Lower leg skin (tissue), 4 donors: ENCODE measurements at places on chromosomes 7 and 10.

DNA sequence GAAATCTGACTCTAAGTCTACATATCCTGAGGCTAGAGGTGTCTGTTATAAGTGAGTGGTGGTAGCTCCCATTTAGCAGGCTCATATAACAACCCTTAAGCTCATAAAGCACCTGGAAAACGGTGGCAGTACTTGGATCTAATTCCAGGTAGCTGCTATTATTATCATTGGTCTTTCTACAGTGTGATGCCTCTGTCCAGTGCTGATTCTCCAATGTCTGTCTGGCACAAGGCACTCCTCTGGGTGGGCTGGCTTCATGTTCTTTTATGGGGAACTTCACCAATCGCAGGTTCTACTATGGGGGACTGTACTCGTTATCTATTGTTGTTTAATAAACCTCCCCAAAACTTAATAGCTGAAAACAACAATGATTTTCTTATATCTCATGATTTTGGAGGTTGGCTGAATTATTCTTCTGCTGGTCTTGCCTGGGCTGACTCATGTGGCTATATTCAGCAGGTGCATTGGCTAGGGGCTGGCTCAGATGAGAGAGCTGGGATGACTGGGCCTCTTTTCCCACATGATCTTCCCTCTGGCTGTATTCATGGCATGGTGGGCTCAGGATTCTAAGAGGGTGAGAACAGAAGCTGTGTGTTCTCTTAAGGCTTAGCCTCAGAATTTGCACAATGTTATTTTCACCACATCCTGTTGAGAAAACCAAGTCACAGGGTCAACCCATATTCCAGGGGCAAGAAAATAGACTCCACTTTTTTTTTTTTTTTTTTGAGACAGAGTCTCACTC, 93.0 kb upstream of the PCGF5 start:
- DNase-seq: no peak

DNA sequence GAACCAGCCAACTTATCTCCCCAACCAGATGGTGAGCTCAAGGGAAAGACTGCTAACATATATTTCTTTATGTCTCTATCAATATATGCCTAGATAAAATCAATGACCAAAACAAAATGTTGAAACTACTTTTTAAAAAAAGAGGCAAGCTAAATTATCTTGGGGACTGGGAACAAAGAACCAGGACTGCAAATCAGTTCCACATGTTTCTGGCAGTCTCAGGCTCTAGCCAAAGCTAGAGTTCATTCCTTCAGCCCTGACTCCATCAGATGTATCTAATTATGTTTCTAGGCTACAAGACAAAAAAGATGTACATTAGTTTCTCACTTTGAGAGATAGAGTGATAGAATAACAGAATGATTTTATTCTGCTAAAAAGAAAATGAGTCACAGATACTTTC, 1290.3 kb upstream of the SORCS1 start:
- no peak for DNase-seq

GRCh38 chr7:155377838-155378579, 79.9 kb upstream of the EN2 start:
- DNase-seq: peak; percentile 90

DNA sequence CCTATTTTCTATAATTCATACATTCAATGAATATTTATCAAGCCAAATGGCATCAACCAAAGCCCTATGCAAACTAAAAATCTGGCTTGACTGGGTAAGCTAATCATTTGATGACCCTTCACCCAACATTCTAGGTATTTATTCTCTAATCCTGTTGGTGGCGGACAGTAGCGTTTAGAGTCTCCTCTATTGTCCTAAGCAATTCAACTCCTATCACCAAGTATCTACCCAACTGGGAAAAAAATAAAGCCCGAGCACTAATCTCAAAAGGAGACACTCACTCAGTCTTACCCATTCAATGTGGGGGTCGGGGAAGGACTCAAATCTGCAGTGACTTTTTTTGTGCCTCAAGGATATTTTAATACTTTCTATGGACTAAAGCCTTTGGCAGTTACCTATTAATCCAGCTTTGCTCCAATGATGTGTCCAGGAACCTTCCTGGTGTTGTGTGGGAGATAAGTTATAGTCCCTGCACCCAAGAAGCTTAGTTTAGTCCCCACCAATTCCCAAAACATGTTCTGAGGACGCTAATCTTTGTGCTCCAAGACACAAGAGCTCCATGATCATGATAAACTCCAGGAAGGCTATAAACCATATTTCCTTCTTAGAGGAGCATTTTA, 30.6 kb downstream of the DNMBP start:
- DNase-seq: no peak

- DNase-seq: peak; percentile 91
Measured at GRCh38 chr10:118958984-118959925, 70.3 kb upstream of the NANOS1 start.

DNA sequence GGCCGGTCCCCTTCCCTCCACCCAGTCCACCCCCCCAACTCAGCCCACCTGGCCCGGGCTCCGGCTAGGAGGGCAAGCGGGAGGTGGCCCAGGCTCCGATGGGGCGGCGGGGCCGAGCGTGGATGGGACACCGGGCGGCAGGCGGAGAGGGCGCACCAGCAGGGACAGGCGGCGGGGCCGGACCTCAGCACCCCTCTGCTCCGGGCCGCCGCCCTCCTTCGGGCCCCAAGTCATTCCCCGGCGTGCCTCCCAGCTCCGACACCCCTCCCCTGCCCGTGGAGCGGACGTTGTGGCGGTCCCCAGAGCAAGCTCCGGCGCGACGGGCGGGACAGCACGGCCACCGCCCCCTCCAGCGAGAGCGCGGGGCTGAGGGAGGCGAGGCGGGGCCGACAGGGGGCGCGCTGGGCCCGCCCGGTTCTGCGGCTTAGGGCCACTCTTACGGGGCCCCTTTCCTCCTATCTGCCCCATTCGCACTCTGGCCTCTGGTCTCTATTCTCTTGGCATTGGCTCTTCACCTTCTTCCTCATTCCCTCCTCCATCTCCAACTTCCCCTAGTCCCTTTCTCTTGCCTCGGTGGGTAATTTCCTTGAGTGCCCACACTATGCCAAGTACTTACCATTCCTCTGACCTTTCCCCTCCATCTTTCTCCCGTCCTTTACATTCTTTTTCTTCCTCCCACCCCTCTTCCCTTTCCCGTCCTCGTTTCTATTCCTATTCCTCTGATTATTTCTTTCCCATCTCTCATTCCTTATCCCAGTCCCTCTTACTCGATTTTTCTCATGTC, 701 bp upstream of the GBX1 start:
- DNase-seq: no peak

DNA sequence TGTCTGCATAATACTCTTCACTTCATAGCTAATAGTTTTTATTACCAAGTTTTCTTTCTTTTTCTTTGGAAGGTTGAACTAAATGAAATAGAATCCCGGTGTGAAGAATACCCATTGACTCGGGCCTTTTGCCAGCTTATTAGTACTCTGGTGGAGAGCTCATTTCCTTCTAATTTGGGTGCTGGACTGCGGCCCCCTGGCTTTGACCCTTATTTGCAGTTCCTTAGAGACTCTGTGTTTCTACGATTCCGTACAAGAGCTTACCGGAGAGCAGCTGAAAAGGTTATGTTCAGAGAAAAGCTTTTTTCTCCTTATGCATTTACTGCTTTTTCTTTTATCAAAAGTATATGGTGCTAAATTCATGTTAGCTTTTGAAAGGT, 40.2 kb downstream of the NUP205 start:
- DNase-seq: no peak

- DNase-seq: no peak
Measured at GRCh38 chr7:27994639-27995038, 186.0 kb downstream of the JAZF1 start.

DNA sequence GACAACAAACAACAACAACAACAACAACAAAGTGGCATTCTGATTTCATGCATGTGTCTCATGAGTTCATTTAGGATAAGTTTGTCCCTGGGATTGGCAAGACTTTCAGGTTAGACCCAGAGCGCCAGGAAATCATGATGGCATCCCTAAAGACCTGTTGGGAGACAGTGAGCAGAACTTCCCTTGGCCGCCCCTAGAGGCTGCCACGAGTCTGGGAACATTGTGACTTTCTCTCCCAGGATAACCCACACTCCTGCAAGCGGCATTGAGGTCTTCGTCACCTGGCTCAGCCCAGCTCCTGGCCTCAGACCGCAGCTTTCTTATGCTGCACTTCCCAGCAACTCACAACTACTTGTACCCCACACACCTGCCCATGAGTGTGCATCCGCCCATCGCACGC, 80.5 kb upstream of the RNF32 start:
- DNase-seq: no peak

DNA sequence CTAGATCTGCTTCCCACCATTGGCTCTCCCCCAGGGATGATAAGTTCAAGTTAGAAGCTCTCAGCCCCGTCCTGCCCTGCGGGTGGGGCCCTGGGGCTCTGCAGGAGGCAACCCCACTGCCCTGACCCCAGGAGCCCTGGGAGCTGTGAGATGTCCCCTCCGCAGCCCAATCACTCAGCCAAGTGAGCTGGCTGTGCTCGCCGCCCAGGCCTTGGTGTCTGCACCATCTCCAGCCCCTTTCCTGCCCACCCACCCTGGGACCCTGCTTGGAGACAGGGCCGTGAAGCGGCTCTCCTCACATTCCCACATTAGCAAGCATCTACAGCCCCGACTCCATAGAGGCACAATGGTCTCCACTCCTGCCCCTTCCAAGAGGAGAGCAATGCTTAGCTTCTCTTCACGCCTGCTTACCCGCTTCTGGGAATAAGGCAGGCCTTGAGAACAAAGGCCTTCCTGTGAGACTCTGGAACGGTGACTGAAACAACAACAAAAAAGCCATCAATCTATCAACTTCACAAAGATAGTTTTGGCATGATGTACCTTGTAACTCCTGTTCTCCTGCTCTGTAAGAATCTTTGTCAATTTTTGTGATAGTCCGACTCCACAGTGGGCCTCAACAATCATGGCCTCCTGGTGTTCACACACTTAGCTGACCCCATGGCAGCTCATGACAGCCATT, 67.7 kb downstream of the FOXL3 start:
- no peak for DNase-seq

DNA sequence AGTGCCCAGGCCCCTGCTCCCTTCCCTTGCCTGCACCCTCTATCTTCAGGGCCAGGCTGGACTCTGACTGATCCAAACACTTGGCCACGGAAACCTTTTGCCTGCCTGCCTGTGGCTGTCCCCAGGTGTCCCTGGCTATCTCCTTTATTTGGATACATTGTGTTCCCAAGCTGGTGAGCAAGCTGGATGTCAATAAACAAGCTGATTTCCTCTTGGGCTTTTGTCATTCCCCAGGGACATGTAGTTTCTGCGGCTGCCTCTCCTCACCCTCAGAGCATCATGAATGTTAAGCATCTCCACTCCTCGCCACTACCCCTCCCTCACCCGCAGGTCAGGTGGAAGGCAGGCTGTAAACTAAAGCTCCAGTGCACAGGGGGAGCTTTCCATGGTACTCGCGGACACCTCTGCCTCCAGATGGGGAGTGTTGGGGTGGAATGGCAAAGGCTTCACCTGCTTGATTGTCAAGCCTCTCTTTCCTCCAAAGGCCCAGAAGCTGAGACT, 6.9 kb downstream of the GHRHR start:
- DNase-seq: peak; percentile 73

GRCh38 chr7:55140221-55140940, 121.6 kb downstream of the EGFR start:
- peak; percentile 80 for DNase-seq

DNA sequence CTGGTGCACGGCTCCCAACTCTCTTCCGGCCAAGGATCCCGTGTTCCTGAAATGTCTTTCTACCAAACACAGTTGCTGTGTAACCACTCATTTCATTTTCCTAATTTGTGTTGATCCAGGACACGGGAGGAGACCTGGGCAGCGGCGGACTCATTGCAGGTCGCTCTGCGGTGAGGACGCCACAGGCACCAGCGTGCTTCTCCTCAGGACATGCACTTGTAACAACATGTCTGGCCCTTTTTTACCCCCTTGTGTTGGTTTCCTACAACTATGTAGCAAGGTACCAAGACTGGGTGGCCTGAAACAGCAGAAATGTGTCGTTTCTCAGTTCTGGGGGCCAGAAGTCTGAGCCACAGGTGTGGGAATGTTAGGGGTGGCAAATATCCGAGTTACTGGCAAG, 18.2 kb downstream of the CALML5 start:
- peak; percentile 74 for DNase-seq

DNA sequence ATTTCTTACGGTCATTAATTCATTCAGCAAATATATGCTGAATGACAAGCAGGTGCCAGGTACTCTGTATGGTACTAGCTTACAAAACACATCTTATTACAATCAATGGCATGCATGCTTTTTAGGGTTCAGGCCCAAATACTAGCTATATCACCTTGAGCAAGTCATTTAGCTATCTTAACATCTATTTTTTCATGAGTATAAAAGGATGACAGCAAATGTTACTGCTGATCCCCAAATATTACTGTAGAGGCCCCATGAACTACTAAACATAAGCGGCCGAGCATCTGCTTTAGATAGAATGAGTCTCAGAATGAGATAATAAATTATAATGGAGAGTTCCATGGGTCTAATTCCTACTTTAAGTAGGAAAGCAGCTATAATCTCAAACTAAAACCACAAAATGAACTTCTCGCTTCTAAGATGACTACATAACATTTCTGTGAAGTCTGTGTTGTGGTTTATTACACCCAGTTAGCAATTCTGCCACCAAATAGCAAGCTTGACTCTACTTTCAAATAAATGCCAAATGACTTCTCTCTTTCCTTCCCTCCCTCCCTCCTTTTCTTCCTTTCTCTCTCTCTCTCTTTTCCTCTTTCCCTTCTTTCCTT, 113.7 kb upstream of the LRRN3 start:
- DNase-seq: no peak

GRCh38 chr7:158374586-158374985, 213.0 kb downstream of the PTPRN2 start:
- no peak for DNase-seq

DNA sequence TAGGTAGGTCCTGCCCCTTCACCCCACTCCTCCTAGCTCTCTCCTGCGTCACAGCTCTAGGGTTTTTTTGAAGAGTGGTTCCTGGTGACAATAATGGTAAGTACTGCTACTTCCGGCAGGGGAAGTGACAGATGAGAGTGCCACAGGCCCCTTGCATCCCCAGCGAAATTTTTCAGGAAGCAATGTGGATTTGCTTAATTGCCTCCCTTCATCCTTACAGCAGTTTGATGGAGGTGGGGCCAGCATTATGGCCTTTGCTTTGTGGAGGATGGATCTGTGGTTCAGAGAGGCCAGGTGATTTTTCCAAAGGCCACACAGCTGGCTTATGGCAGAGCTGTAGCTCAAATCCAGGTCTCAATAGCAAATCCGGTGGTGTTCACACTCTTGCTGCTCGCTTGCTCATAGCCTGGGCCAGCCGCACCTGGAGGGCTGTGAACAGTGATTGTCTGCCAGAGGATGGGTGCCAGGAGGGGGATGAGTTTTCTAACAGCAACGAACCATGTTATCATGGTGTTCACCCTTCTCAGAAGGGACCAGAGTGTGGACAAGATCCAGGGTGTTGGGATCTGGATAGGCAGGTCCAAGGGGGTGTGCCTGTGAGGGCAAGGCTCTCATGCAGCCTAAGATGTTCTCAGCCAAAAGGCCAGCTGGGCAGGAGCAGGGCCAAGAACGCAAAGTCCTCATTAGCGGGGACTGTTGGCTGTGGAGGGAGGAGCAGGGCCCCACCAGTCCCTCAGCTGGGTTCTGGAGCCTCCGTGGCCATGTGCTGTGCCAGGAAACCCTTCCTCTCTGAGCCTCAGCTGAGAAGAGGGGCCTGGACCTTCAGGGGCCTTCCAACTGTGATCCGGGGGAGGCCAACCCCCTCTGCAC, 89.0 kb downstream of the EMX2 start:
- peak; percentile 89 for DNase-seq

GRCh38 chr7:137789215-137789882, 57.4 kb downstream of the DGKI start:
- no peak for DNase-seq
